Activated CD8-positive, alpha-beta memory T cell treated with anti-CD3 and anti-CD28 coated beads for 1 hour (primary cell): ENCODE measurements at places on chromosomes 2 and 18.

DNA sequence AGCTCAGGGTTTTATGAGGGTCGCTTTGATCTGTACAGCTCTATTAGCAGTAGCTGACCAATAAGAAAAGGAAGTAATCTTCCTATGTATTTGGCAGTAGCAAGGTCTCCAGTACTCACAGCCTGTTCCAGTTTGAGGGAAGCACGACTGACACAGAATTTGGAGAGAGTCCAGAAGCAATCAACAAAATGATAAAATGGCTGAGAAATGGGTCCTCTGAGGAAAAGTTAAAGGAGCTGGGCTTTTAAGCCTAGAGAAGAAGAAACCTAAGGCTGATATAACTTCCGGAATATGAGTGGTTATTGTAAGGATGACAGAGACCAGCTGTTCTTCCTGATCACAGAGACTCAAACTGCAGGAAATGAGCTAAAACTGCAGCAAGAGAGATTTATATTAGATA lies 382.8 kb downstream of the GPD2 start:
- DNase-seq = no peak

- DNase-seq = no peak
Observed at GRCh38 chr2:136490100-136490499, 275.2 kb upstream of the THSD7B start.

- no peak for DNase-seq
Observed at GRCh38 chr2:5125017-5125730, 567.0 kb upstream of the SOX11 start.

DNA sequence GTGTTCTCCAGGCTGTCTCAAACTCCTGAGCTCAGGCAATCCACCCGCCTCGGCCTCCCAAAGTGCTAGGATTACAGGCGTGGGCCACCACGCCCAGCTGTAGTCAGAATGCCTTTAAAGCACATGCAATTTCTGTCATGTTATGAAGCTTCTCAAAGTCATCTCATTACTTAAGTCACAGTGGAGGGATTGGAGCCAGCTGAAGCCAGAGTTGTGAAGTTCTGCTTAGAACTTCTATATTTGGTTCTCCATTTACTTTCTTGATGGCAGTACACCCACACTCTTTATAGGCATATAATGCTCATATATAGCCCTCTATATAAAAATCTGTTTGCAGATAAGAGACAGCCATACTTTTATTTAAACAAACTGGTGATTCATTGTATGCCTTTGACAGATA lies 68.8 kb upstream of the CWC22 start:
- no peak for DNase-seq
